GM12878 (cell line): ENCODE measurements at places on chromosomes 1 and 21. TPM values are rescaled to one million over a fixed set of nuclear protein-coding genes. Genes with fewer than 3 reads are reported as not detected.

CLDN14 gene
- polyA plus RNA-seq: 16.2 and 18.6 TPM in 2 replicates

DNA sequence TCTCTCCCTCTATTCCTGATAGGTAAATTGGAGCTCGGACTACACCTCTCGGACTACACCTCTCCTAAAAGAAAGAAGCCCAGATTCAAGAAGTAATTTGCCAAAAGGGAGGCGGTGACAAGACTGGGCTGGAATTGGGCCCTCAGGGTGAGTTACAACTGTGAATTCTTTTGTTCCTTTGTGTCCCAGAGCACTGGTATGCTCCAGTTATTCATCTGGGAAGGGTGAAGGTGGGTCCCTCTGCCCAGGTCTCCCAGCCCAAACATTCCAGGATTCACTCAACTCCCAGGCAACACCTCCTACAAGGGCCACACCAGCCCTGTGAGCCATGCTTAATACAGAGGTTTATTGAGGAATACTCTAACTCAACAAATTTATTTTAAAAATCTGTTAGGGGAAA is 69.2 kb downstream of the LMX1A start:
- DNase-seq: no peak

DNA sequence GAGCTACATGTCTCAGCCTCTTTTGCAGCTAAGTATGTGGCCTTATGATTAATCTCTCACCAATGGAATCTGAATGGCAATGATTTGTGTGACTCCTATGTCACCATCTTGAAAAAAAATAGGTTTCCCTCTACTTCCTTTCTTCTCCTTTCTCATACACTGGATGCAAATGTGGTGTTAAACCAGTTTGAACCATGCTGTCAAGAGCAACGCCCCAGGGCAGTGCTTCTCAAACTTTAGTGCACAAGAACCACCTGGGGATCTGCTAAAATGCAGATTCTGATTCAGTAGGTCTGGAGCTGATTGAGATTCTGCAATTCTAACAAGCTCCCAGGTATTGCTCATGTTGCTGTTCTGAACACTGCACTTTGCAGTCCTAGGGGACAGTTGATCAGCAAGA is 44.7 kb upstream of the ZNF644 start:
- DNase-seq: no peak

GRCh38 chr1:200972985-200973742 is 50.4 kb downstream of the KIF21B start:
- DNase-seq: no peak

BCL2L15 gene
- polyA plus RNA-seq: 0.29 and 0.48 TPM in 2 replicates

- DNase-seq: no peak
Observed at GRCh38 chr1:23394684-23395083, 25.0 kb upstream of the ZNF436 start.

GRCh38 chr21:42349420-42350317 is 1.1 kb downstream of the TFF2 start:
- DNase-seq: no peak

- no peak for DNase-seq
Observed at GRCh38 chr1:26081267-26082019, 14.0 kb upstream of the TRIM63 start.

- DNase-seq: no peak
Observed at GRCh38 chr1:184005506-184005905, 32.0 kb downstream of the COLGALT2 start.

GRCh38 chr1:37605806-37606474 is 10.2 kb upstream of the GNL2 start:
- DNase-seq: no peak

DNA sequence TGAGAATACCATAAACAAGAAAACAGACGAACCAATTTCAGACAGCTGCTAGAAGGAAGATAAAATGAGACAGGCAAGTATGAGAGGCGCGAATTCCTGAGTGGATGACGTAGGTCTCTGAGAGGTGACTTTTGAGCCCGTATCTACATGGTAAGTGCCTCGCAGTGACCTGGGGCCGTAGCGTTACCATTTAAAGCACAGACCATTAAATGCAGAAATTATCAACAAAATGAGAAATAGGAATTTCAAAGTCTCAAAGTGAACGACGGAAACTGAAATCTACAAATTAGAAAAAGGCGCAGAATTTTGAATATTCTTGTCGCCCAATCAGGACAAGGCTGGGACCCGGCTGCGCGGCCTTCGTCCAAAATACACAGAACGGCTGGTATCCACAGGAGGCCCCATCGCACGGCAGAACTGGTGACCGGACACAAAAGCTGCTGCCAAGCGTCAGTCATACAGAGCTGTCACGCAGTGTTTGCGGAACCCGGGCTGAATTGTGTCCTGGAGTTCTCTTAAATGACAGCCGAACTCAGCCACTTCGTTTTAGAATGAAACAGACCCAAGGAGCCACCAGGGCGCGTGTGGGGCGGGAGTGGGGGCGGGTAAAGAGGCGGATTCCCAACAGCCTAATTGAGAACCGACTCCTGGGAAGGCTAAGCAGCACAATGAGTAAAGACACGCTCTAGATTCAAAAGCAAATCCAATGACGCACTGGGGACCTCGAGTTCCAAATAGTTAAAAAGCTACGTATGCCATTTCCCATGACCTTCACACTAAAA is 13.8 kb upstream of the BOLA1 start:
- peak; percentile 55 for DNase-seq
